ENCODE measurements at places on chromosomes 1 and 21.

- no peak for DNase-seq
Measured at GRCh38 chr1:1946540-1946939, 27.5 kb upstream of the TMEM52 start.

DNA sequence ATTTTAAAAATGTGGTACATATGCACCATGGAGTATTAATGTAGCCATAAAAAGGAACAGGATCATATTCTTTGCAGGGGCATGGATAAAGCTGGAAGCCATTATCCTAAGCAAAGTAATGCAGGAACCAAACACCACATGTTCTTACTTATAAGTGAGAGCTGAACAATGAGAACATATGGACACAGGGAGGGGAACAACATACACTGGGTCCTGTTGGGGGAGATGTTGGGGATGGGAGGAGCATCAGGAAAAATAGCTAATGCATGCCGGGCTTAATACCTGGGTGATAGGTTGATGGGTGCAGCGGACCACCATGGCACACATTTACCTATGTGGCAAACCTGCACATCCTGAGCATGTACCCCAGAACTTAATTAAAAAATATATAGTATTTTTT lies 352.5 kb upstream of the KAZN start:
- DNase-seq = no peak

DNA sequence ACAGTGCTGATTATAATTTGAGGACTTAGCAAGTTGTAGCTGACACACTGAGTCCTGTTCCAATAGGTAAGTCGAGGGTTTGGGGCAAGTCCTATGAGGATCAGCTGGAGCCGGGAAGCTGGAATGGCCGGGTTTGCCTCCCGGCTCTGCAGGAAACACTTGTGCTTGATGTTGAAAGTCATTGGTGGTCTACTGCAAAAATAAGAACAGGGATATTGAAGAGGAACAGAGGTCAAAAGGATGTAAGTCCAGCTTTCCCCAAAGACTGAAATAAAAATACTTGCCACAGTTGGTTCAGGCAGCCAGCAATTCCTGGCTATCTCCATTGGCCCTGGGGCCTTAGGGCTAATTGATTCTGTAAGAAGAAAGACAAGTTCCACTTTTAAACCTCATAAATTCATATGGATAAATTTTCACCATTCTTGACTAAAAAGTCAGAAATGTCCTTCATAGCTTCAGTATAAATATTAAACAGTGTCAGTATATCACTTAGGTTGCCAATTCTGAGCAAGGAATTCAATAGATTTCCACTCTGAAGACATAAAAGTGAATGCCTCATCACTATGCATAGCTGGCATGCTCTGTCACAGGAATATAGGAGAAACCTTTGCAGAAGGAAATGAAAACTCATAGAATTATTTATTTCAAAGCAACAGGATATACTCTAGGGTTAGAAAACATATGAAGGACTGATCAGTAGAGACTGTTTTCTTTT lies 165.2 kb downstream of the AK5 start:
- DNase-seq = no peak

GRCh38 chr1:200033511-200034261 lies 6.2 kb downstream of the NR5A2 start:
- no peak for DNase-seq

GRCh38 chr1:247415423-247416361 lies at the start of gene NLRP3:
TSS of gene NLRP3 (plus strand) at chr1:247416173. CDS start at chr1:247418801, 2,628 bp downstream.
- DNase-seq = no peak

- no peak for DNase-seq
Measured at GRCh38 chr1:107842241-107842640, 122.7 kb downstream of the VAV3 start.

DNA sequence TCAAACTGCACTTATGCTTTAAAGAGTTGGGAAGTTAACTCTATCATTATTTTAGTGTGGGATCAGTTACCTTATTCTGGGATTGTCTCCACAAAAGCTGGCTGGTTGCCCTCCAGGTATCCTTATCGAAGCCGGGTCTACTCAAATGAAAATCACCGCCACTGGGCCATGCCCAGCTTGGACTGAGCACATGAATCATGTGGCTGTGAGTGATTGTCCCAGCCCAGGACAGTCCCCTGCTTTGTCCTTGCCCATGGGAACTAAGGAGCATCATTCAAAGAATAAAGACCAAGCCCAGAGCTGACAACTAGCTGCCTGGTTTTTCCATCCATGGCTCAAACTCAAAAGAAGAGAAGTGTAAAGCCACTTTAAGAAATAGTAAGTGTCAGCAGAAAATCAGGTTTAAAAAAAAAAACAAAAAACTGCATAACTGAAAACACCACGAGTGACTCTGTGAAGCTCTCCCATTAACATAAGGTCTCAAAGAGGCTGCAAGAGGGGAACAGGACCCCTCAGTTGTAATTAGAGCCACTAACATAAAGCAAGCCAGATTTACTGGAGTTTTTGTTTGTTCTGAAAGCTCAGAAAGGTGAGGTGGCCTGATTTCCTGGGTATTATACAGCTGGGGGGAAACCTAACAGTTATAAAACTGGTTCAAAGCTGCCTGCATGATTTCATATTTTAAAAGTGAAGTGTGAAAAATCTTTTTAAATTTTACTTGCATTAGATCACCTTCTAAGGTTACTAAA lies 91.5 kb downstream of the KIF14 start:
- DNase-seq = no peak

DNA sequence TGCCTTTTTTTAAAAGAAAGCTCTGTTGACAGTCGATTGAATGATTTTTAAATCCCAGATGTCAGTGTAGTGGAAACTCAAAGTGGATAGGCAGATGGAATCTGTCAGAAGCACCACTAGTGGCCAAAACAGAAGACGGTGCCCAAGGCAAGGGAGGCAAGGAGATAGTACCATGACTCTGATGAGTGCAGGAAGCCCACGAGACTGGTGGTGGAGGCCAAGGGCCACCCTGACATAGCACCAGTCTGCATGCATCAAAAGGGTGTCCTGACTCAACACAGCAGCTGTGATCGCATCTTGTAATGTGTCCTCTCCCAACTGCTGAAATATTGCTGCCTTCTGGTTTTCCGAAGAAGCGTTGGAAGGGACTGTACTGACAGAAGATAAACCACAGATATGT lies 124.1 kb upstream of the PAPPA2 start:
- no peak for DNase-seq

GRCh38 chr1:212862111-212862690 lies 4.1 kb downstream of the FLVCR1 start:
- DNase-seq = no peak

DNA sequence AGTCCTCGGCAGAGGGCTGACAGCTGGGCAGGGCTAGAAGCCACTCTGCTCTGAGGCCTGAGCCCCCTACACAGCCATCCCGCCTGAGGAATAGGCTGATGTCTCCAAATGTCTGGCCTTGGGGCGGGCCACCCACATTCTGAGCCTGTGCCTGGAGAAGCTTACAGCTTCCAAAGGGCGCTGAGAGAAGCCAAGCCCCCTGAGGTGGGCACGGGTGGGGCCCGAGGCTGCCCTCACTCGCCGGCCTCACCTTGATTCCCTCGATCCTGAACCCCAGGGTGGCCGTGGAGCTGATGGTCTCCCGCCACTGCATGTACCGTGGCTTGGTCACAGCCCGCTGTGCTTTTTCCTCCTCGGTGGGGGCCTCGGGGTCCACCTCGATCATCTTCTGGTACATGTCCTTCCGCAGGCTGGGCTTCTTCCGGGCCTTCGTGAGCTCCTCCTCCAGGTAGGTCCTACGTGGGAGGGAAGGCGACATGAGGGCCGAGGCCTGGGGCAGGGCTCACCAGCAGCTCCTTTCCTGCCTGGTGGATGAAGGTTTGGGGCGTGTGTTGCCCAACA lies 93.2 kb downstream of the STUM start:
- DNase-seq = no peak

DNA sequence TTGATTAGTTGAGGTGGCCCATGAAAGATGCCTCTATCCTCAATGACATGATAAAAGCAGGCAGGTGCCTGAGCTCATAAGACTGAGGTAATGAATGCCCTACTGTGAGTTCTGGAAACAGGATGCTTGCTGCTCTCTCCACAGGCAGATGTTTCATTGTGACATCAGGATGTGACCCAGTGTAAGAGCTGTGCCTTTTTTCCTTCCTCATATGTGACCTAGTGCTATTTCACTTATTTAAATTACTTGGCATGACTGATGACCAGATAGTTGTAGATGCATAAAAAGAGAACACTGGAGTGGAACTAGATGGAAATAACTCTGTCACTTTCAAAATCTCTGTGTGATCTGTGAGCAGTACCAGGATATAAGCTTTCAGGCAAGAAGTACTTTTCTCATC lies 31.9 kb downstream of the KIF14 start:
- no peak for DNase-seq

DNA sequence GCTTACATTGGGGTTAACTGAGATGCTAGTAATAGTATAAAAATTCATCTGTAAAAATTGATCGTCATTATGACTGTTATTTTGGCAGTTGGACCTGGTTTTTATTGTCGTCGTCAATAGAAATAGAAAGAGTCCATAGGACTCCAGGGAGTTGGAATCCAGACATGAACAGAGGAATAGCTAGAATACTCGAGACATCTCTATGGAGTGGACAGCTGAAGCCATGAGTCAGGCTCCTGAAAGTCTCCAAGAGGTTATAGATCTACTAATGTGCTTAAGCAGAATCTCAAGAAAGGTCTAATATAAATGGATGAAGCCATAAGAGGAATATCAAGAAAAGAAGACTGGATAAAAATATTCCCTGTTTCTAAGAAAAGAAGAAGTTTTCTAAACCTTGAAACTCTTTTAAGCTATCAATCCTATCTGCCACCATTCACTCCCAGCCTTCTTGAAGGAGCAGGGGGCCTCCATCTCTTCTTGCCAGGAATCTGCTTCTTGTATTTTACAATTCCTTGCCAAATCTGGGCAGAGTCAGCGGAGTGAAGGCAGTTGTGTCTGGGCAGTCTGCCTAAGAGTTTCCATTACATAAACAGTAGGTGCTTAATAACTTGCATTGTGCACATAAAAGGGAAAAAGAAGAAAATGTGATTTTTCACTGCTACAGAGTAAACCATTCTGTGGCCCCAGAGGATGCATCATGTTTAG lies 163.3 kb downstream of the ST6GALNAC5 start:
- DNase-seq = no peak

DNA sequence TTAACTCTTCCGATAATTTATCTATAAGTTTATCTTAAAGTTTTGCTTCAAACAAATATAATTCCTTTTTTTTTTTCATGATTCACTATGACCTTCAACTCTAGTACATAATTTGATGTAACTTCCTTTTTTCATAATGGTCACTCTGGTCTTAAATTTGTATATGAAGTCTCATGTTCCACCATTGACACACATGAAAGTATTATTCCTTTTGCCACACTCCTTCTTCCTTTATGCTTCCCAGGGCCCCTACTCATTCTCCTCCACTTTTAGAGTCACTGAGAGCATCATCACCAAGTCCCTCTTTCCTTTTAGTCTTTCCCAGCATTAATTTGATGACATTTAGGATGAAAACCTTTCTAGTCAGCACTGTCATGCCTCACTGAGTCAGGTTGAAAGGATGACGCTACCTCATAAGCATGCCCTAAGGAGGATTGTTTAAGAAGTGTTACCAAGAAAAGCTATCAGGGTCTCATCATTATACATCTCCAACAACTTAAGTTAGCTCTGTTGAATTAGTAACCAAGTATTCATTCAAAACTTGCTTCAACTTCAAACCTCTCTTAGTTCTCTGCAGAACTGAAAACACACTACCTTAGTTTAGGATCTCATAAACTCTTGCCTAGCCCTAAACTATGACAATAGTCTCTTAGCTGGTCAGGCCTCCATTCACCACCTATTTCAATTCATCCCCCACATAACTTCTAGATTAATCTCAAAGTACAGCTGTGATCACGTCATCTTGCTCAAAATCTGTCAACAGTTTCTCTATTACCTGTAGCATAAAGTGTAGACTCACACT lies 14.5 kb downstream of the AUNIP start:
- DNase-seq = no peak

- DNase-seq = no peak
Measured at GRCh38 chr1:218380125-218380977, 35.2 kb downstream of the TGFB2 start.

DNA sequence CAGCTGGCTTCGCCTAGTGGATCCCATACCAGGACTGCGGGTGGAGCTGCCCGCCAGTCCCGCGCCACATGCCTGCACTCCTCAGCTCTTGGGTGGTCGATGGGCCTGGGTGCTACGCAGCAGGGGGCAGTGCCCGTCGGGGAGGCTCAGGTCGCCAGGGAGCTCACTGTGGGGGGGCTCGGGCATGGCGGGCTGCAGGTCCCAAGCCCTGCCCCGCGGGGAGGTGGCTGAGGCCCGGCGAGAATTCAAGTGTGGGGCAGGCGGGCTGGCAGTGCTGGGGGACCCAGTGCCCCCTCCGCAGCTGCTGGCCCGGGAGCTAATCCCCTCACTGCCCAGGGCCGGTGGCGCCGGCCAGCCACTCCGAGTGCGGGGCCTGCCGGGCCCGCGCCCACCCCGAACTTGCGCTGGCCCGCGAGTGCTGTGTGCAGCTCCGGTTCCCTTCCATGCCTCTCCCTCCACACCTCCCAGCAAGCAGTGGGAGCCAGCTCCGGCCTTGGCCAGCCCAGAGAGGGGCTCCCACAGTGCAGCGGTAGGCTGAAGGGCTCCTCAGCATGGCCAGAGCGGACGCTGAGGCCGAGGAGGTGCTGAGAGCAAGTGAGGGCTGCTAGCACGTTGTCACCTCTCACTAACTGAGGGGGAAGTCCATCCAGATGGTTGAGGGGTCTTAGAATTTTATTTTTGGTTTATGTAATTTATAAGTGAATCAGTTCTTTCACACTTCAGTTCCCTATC lies 85.2 kb upstream of the HMCN1 start:
- DNase-seq = no peak

DNA sequence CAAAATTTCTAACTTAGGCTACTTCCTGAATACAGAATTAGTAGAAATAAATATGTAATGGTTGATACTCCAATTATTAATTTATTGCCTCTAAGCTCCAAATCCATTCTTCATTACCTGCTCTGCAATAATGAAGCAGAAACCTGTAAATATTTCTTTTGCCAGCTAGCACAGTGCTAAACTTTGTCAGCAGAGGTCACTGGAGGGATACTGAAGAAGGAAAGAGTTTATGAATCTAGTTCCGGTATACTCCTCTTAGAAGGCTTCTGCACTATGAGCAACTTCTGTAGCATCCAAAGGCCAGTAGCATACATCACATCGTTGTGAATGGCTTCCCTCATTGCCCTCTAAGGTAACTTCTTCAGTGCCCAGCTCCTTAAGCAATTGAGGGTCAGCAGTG lies 81.0 kb upstream of the LHX8 start:
- DNase-seq = no peak

- DNase-seq = no peak
Measured at GRCh38 chr21:38777015-38777414, 28.7 kb upstream of the ETS2 start.
